ENCODE measurements at places on chromosomes 4 and X.

DNA sequence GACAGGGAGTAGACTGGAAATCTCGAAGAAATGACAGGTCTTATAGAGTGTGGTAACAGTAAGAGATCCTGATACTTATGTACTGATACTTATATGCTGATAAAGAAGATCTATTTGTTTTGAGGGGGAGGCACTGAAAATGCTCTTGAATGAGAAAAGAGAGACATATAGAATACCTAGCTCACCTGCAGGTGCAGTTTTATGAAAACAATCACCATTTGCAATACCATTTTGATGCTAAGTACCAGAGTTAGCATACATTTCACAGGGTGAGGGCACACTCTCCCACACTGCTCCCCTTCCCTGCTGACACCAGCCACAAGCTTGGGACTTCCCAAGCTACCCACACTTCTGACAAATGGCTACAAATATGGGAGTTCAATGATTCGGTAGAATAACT is 1490.1 kb upstream of the IGFBP7 start:
- DNase-seq = no peak

DNA sequence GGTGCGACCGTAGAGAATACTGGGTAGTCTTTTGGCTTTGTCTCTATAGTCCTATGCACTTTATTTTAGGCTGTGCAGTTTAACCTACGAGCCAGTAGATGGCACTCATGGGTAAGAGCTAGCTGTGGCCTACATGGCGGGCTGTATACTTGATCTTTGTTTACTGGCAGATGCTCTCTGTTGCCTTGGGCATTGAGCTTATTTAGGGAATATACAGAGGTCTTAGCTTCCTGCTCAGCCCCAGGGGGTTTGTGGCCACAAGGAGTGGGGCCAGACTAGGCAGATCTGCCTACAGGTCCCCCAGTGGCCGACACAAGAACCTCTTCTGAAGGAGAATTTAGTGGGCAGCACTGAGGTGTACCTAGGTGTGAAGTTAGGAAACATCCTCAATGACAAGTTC is 227.6 kb upstream of the HDX start:
- peak; percentile 21 for DNase-seq

GRCh38 chrX:106898462-106898861 is 4.7 kb downstream of the RIPPLY1 start:
- peak; percentile 46 for DNase-seq

DNA sequence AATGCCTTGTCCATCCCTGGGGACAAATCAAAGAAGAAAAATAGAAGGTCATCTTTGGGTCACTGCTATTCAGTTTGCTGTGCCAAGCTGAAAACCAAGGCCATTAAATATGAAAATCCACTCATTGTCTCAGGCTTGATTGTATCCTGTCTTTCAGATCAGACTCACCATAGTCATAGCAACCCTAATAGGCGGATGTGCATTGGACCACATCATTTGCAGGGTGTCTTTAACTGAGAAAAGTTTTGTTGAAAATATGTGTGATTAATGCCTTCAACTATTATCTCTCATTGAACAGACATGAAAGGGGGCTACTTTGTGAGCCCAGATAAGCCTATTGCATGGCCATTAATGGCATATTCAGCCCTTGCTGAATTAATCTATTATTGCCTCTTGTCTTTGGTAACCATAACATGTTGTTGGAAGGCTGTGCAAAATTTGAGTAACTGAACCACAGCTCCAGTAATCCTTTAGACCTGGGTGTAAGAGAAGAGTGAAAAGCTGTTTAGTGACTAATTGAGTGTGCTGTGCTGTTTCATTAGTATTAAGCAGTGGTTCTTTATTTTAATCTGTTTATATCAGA is 453.6 kb upstream of the EPHA5 start:
- no peak for DNase-seq

DNA sequence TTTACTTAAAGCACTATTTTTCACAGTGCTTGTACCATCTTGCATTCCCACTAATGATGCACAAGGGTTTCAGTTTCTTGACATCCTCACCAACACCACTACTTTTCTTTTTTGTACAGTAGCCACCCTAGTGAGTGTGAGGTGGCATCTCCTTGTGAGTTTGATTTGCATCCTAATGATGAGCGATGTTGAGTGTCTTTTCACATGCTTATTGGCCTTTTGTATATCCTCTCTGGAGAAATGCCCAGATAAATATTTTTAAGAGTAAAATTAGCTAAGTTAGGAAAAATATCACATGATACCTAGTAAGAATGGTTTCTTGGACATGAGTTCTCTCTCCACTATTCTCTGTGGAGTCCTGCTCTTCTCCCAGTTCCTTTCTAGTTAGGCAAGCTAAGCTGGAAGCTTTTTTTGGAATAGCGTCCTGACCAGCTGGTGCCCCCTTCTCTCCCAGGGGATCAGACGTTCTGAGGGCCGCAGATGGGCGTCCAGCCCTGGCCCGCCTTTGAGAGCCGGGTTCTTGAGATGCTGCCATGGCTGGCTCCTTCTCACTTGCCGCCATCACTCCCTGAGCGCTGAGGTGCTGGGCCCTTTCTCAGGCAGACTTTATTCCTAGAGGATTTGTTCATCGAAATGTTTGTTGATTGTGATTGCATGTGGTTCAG is 132.1 kb downstream of the ARHGAP10 start:
- DNase-seq = no peak

- no peak for DNase-seq
Observed at GRCh38 chr4:121011780-121012340, 60.5 kb downstream of the NDNF start.

GRCh38 chr4:180993244-180993836 is 1249.9 kb upstream of the TENM3 start:
- DNase-seq = no peak

DNA sequence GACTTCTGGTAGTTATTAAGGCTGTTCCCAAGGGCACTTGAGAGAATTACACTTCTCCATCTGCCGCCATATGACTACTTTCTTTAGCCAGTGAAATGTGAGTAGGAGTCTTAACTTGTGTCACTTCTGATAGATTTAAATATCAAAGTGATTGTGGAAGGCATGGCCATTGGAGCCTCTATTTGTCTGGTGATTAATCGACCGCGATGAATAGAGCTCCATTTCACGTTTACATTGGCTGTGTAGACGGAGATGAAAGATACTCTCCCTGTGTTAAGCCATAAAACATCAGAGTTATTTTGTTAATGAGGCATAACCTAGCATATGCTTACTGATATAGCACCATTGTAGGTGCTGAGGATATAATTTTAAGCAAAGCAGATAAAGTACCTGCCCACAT is 852.4 kb downstream of the CCSER1 start:
- no peak for DNase-seq

DNA sequence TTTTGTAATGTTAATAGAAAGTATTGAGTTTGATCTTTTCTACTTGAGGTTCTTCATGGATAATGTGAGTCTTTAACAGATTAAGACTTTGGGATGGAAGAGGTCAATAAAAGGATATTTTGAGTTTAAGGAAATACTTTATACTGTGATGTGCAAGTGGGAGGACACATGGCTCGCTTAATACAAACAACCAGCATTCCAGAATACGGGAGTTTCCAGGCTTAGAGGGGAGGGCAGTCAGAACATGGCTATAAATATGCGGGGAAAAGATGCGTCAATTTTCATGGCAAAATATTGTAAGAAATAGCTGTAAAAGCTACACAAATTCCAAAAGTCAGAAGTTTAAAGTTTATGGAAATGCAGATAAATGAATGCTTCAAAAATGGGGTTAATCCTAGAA is 192.3 kb downstream of the AASDH start:
- DNase-seq = no peak

DNA sequence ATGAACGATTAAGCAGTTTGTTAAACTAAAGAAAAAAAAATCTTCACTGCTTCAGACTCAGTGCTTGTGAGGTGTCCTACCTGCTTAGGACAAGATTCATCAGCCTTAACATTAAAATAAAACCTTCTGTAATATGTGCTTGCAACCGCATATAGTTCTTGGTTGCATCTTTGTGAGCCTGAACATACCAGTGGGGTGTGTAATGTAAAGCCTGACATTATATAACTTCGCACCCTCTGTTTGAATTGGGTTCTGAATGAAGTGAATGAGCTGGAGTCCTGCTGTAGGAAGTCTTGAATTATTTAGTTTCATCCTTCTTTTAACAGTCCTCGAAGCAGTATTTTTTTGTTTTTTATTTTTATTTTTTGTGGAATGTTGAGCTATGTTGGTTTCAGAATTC is 3.1 kb downstream of the KDM6A start:
- DNase-seq = peak; percentile 27

- no peak for DNase-seq
Observed at GRCh38 chr4:186227221-186227620, at the start of gene KLKB1. TSS of gene KLKB1 (plus strand) at chr4:186227507. CDS start at chr4:186228196, 689 bp downstream.
